Adrenal gland (tissue), 19 donors: ENCODE measurements at places on chromosomes 5 and 9. TPM values are rescaled to one million over a fixed set of nuclear protein-coding genes. Genes with fewer than 3 reads are reported as not detected.

FLT4 gene
- polyA plus RNA-seq, result 3.3 TPM

IL7R gene
- polyA plus RNA-seq, result 1.2 TPM

ADRB2 gene
- 0.29 TPM for polyA plus RNA-seq

UBAP2 gene
- 21.7 TPM for polyA plus RNA-seq

NEURL1B gene
- 17.9 TPM for polyA plus RNA-seq

GPR21 gene
- 0.22 TPM for polyA plus RNA-seq

PCDHGB1 gene
- 2.2 TPM for polyA plus RNA-seq

MYMK gene
- polyA plus RNA-seq, result not detected

FGF10 gene
- 1.1 TPM for polyA plus RNA-seq

N4BP3 gene
- 0.88 TPM for polyA plus RNA-seq

NMUR2 gene
- not detected for polyA plus RNA-seq

TICAM2 gene
- 2.3 TPM for polyA plus RNA-seq

WDR38 gene
- not detected for polyA plus RNA-seq

CCDC171 gene
- polyA plus RNA-seq, result 1.4 TPM
